Stimulated activated CD4-positive, alpha-beta T cell treated with anti-CD3 and anti-CD28 coated beads, TNF-alpha, amount 100 ng/mL, for 1 hour (primary cell): ENCODE measurements at places on chromosomes 2 and 18.

DNA sequence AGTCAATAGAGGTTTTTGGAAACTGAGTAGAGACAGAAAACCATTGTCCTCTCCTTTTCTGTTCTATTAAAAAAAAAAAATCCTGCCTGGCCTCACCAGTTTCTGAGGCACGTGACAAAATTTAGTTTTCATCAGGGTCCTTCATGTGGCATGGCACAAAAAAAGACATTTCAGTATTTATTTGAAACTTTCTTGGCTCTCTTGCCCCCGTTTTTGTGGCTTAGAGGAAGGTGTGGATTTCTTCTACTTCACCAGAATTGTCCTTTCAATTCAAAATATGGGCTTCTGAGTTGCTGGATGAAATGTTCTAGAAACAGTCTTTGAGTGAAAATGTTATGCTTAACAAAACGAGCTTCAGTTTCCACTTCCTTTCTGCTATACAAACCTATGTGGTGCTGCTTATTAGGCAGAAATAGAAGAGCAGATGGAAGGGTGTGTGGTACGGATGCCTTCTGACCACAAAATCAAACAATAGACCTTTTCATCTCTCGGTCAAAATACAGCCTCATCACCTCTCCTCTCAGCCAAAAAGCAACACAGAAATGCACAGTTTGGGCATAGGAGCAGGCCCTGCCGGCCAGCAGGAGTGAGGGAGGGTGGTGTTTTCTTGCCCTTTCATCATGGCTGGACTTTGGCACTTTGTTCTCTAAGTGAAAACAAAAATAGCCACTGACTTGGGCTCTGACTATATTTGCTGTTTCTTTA lies 89.2 kb downstream of the SH3RF3 start:
- no peak for DNase-seq

DNA sequence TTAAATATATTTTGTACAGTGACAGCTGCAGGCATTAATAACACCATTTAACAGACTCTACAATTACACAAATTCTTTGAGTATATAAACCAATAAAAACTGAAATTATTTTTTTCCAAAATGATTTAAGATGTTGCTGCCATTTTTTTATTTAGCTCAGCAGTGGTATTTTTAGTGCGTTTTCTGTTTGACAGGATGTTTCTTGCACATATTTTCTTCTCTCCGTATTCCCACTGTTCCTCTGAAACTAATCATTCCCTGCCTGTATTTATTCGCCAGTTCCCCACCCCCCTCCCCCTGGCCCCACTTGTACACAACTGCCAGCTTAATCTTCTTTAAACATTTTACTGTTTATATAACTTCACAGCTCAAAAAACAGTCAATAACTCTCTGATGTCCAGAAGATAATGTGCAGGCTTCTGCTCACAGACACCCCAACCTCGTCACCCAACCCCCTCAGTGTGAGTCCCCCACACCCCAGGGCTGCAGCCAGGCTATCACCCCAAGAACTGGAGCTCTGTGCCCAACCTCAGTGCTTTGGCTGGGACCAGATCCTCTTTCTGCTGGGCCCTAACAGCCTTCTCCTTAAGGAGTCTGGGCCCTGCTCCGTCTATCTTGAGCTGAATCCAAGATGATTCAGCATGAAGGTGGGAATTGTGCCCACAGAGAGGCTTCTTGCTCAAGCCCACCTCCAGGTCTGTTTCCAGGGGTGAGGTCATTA lies 41.6 kb upstream of the MAP4K4 start:
- no peak for DNase-seq

DNA sequence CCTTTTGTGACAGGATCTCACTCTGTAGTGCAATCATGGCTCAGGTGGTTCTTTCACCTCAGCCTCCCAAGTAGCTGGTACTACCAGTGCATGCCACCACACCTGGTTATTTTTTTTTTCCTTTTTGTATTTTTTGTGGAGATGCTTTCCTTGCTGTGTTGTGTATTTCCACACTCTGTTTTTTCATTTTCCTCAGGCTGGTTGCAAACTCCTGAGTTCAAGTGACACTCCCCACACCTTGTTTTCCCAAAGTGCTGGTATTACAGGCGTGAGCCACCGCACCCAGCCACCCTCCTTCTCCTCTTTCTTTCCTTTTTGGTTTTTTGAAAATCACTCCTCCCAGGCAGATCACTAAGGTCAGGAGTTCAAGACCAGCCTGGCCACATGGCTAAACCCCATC lies 65.0 kb downstream of the MYCN start:
- DNase-seq, result no peak

DNA sequence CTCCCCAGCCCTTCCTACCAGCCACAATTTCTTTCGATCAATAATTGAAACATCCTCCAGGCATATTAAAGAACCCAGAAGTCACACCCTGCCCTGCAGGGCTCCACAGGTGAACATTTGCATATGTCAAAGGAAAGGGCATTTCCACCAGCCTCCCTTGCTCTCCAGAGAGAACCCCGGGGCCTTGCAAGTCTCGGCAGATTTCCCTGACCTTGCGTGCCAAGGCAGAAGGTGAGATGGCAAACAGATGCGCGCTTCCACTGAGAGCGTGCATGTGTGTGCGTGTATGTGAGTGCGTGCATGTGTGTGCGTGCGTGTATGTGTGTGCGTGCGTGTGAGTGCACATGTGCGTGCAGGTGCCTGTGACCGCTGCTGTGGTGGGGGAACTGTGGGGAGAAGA lies 120.3 kb downstream of the INO80D start:
- DNase-seq, result no peak

GRCh38 chr2:53778536-53779162 lies 8.1 kb downstream of the ASB3 start:
- DNase-seq, result no peak
